Right lung (tissue), 10 donors: ENCODE measurements at places on chromosomes 7 and 10. TPM values are rescaled to one million over a fixed set of nuclear protein-coding genes. Genes with fewer than 3 reads are reported as not detected.

DNA sequence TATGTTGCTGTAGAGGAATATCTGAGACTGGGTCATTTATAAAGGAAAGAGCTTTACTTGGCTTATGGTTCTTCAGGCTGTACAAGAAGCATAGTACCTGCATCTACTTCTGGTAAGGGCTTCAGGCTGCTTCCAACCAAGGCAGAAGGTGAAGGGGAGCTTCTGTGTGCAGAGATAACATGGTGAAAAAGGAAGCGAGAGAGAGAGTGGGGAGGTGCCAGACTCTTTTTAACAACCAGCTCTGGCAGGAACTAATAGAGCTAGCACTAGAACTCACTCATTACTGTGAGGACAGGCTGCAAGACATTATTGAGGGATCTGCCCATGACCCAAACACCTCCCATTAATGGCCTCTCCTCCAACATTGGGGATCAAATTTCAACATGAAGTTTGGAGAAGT, 94.5 kb downstream of the KIF20B start:
- no peak for DNase-seq

- DNase-seq: no peak
Observed at GRCh38 chr7:143199040-143199439, 15.8 kb downstream of the TAS2R39 start.

- DNase-seq: no peak
Observed at GRCh38 chr7:80589631-80590030, 48.8 kb upstream of the CD36 start.

GRCh38 chr10:18197706-18198105, 57.5 kb downstream of the CACNB2 start:
- DNase-seq: no peak

GRCh38 chr7:55099821-55100543, 81.2 kb downstream of the EGFR start:
- no peak for DNase-seq

GRCh38 chr10:102758240-102758932, 14.6 kb downstream of the WBP1L start:
- DNase-seq: no peak

LIPJ gene
- 0.09 TPM for polyA plus RNA-seq

TRIM56 gene
- 23.8 TPM for polyA plus RNA-seq

ZNF107 gene
- 13.4 TPM for polyA plus RNA-seq

RBP3 gene
- 0.07 TPM for polyA plus RNA-seq

SPRN gene
- polyA plus RNA-seq: 2.6 TPM
